Heart right ventricle (tissue), 16 donors: ENCODE measurements at places on chromosomes 3 and 15. TPM values are rescaled to one million over a fixed set of nuclear protein-coding genes. Genes with fewer than 3 reads are reported as not detected.

DNA sequence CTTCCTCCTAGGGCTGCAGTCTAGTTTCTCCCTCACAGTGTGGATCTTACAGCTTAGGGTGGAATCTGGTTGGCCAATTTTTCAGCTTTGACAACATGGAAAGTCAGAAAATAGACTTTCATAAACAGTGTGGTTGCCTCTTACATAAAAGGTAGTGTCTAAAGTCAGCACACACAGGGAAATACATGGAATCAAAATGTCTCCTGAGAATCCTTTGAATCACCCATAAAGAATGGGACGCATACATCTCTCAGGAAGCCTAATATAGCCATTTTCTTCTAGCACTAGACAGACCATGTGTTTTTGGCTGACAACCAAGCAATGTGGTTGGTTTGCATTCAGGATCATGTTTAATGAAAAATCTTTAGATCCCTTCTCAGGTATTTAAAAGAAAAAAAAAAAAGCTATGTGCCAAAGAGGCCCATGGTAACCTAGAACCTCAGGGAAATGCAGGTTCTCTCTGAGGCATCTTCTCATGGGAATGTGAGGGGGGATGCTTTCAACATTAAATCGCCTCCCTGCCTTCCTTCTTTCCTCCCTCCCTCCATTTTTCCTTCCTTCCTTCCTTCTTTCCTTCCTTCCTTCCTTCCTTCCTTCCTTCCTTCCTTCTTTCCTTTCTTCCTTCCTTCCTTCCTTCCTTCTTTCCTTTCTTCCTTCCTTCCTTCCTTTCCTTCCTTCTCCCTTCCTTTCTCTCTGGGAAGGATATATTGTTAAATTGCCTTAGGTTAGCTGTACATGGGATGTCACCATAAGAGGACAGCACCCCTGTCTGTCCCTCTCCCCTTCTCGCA is 34.3 kb upstream of the ZBTB38 start:
- DNase-seq = no peak

NR2E3 gene
- total RNA-seq = not detected

GRCh38 chr3:43028678-43029490 is 49.8 kb downstream of the GASK1A start:
- no peak for DNase-seq

DNA sequence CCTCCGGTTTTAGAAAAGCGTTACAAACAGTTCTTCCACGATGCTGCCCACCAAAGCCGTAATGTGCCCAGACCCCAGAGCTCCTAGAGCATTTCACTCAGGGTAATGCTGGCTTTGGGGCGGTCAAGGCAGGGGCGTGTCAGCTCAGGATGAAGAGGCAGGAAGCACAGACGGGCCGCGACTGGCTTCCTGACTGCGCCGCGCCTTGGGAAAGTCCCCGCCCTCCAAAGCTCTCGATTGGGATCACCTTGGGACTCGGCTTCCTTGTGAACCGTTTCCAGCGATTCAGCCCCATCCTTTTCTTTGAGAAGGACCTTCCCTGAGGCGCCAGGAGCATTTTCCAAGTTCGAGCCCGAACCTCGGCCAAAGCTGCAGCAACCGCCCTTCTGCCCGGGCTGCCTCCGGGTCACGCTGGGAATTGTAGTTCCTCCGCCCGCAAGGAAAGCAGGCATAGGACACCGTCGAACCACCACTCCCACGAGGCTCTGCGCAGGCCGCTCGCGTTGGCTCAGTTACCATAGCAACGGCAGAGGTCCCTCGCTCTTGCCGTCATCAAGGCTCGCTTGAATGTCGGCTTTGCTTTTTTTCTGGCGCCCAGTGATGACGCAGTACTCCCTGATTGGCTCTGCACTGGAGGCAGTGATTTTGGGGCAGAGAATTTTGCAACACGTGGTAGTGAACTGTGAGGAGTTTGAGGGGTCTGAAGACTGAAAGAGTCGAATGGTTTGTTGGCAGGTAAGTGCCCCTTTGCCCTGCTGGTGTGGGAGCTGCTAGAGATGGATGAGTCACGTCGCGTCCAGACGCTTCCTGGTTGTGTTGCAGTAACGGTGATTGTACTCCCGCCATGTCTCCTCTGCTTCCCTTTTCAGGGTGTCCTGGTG is at the start of the genes CCDC191 and QTRT2:
Gene CCDC191 (minus strand): TSS at position 397 of the 881 bp plus-strand sequence. CDS start 60 bp downstream, at position 337.
Gene QTRT2 (plus strand): TSS at position 608 of the 881 bp plus-strand sequence. CDS start 8,521 bp downstream, outside the sequence.
- peak; percentile 100 for DNase-seq

DNA sequence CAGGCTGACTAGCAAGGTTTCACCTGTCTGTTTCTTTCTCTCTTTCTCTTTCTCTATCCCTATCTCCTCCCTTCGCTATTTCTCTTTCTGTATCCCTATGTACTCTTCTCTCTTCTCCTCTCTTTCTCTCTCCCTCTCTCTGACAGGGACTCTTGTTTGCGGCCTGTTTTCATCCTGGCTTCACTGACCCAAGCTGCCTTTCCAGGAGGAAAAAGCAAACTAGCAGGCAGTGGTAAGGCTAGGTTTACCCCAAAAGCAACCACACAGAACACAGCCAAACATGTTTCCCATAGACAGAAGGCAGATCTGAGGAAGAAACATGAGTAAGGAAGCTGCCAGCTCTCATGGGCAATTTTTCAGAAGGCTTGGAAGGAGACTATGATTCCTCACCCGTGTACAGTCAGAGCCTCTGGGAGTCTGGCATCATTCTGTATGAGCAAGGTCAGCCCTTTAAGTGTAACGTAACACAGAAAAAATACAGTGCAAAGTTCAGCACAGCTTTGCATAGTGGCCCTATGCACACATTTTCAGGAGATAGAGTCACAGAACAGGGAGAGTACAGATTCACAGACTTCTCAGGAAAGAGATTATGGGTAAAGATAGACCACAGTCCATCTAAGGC is 61.0 kb downstream of the OCA2 start:
- no peak for DNase-seq

- no peak for DNase-seq
Measured at GRCh38 chr15:67019884-67020520, 45.4 kb upstream of the SMAD3 start.

SLC28A1 gene
- 0.27 TPM for total RNA-seq

IL17RC gene
- total RNA-seq = 23.1 TPM

GRCh38 chr3:98553021-98553563 is 21.3 kb downstream of the GPR15 start:
- DNase-seq = no peak

DNA sequence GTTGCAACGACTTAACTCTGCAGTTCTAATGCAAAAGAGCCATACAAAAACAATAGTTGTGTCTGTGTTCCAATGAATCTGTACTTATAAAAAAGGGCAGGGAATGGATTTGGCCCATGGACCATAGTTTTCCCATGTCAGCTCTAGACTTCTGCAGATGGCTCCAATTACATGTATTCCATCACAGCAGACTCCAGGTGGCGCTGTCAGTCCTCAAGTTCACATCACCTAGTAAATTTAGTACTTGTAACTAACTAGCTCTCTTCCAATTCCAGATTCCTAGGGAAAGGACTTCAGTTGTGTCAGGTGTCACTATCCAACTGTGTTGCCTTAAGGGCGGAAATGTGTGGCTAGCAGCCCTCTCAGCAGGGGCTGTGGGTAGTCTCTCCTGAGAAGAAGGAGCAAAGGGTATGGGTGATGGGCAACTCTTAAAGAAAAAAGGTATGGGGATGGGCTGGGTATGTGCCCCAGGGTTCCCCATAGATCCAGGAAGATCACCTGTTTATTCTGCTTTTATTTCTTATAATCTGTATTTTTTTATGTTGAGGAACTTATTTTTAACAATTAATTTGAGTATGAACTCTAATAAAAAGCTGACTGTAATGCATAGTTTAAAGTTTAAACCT is 36.2 kb downstream of the BBS4 start:
- peak; percentile 54 for DNase-seq

DNA sequence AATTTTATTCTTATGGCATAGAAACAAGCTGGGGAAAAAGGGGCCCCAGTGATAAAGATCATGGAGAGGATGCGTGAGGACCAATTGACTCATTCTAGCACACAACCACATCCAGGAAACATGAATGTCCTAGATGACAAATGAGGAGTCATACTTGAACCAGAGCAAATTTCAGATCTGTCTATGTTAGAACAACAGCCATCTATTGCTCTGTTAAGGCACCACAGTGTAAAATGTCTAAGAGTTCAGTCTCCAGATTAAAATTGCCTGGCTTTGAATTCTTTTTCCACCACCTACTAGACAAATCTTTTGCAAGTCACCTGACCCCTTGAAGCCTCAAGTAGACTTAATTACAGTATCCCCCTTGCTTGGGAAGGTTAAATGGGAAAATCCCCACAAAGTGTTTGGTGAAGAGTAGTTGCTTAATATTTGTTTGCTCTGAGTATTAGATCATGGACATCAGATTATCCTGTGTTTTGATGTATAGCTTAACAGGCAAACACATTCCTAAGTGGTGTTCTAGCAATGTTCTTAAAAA is 258.7 kb upstream of the TGFBR2 start:
- no peak for DNase-seq

H1-8 gene
- not detected for total RNA-seq

- no peak for DNase-seq
Measured at GRCh38 chr3:60304112-60304511, 947.1 kb downstream of the FHIT start.

GREM1 gene
- total RNA-seq = not detected

DNA sequence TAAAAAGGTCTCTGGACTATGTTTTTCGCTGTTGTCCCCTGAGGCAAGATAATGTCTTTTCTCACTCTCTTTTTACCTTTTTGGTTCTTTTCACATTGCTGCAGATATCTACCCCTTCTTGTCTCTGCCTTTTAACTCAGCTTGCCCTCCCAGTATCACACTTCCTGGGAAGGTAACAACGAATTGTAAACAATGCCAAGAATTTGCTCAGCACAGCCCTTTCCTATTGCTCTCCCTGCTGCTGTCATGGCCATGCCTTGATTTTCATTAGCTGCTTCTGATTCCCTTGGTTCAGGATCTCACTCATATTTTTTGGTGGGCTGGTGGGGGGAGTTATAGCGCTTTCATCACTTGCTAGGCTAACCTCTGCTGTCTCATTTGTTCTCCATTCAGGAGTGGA is 123.1 kb upstream of the DPH6 start:
- DNase-seq = no peak

MORC1 gene
- not detected for total RNA-seq

DNA sequence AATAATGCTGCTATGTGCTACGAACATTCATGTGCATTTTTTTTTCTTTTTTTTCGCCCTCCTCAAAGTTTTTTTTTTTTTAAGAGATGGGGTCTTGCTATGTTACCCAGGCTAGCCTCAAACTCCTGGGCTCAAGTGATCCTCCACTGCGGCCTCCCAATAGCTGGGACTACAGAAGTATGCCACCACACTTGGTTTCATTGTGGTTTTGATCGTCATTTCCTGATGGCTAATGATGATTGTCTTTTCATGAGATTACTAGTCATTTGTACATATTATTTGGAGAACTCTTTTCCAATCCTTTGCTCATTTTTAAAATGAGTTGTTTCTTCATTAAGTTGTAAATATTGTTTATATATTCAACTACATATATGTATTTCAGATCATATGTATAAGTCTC is 48.8 kb downstream of the FBXO22 start:
- no peak for DNase-seq

PYDC2 gene
- total RNA-seq = not detected

DNA sequence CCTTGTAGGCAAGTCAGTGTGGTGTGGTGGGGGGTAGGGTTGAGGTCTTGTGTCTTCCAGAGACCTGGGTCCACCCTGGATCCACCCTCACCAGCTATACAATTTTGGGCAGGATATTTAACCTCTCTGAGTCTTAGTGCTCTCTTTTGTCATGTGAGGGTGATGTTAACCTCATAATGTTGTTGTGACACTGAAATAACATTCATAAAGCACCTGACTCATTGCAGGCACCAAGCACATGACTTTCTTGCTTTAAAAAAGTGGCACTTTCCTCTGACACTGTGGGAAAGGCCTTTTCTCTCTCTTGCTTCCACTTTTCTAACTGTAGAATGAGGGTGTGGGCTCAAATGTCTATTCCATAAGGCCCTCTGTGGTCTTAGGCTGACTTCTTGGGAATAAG is 75.5 kb downstream of the SCN10A start:
- DNase-seq = no peak

DNA sequence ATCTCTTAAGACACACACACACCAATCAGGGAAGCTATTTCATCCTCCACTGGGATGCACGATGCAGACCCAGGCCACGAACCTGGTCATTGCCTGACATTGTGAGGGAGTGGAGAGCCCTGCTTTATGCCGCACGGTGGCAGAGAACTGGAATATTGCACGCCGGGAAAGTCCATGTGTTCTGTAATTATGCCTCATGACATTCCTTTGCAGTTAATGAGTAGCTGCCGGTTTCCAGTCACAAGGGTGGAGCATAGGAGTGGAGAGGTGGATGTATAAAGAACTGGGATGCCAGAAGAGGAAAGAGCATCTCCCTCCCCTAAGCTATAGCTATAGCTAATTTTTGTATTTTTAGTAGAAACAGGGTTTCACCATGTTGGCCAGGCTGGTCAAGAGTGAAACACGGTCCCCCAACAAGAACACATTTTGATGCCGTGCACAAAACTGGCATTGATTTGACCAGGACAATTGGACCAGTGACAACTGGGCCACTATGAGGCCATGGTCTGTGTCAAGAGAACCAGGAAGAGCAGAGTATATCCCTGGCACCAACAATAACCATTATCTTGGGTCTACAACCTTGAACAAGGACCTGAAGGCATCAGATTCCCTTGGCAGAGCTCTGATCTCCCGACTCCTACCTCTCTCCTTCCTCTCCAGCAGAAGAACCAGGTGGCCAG is 51.4 kb downstream of the SH3BP5 start:
- no peak for DNase-seq

DNA sequence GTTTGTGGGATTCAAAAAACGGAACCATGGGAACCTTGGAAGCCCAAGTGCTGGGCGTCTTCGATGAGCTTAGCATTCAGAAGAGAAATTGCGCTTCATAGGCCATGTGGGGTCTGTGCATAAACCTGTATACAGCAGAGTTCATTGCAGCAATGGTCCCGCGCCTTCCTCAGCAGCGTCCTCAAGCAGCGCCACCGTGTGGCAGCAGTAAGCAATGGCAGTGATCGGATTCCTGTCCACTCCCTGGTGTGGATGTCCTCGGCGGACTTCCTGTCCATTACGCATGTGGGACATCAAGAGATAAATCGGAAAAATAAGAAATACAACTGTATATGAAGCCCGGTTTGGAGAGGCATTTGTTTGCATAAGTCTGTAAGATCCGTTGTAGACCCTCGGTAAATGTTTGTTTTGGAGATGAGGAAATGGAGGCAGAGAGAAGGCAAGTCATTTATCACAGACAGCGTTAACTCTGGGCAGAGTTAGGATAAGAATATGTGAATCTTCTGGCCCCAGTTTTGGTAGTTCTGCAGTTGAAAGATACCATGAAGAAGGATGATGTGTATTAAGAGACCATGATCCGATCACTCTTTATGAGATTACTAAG is 57.7 kb downstream of the CNTN4 start:
- DNase-seq = no peak

GRCh38 chr3:141271279-141272030 is 39.8 kb downstream of the PXYLP1 start:
- DNase-seq = no peak
